NCI-H2081 treated with DMSO at 0.1 percent for 48 hours (cell line): ENCODE measurements at places on chromosomes 5 and 9.

DNA sequence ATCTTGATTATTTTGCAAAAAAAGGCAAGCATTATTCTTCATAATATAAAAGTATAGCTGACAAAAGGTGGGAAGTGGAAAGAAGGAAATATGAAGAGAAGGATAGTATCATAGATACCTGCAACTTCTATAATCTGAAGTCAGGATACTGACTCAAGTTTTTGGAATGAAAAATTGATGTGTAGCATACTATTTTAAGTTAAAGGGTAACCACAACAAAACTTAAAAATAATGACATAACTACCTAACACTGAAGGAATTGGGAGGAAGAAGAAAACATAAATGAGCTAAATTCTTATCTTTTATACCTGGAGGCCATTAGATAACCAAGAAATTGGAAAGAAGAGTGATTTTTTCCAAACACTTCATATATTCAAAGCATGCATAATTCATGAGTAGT is 51.8 kb upstream of the TLE1 start:
- DNase-seq: no peak

DNA sequence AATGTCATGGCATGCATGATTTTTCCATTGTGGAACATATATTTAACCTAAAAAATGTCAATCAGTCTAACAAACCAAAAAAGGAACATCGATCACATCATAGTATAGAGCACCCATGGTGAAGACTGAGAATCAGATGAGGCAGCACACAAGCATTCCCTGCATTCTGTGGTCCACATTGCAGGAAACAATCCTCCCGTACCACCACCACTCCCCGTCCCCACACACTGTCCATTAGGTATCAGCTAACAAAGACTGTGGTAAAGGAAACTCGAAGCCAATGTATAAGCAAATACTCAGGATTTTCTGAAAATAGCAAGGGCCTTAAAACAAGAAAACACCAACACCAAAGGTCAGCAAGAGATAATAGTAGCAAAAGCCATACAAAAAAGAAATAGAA is 1104.4 kb upstream of the SEMA6A start:
- no peak for DNase-seq

- DNase-seq: no peak
These were observed 1.2 kb downstream of the OTULINL start for GRCh38 chr5:14582797-14583137.

- DNase-seq: no peak
These were observed 48.1 kb upstream of the CLPTM1L start for GRCh38 chr5:1392801-1393565.

DNA sequence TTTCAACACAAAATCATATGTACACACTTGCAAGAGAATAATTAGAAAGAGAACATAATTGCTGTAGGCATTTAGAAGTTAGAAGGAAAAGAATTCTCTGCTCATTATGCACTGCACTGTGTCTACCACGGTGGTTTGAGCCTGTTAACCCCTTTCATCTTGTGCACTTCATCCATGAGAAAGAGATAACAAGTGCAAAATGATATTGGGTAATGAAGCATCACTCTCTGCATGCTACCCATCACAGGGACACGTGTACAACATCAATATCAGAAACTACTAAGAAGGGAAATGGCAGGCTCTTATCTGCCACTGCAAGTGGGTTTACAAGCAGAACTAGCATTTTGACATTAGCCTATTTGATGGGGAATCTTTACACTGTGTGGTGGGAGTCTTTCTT is 202.6 kb downstream of the CDH12 start:
- no peak for DNase-seq

DNA sequence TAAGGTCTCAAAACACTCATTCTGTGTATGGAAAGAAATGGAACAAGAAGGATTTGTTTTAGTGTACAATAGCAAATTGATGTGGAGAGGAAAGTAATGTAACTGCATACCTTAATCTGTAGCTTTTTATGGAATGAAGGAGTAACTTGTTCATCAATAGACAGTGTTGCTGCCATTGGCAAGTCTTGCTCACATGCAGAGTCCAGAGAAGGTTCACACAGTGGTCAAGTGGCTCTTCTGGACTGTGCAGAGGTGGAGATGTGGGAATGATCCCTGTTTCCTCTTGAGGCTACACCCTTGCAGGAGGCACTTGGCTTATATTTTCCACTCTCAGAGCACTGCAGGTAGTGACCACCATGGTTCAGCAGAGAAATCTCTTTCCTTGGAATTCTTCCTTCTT is 132.9 kb upstream of the ANKH start:
- DNase-seq: no peak

- peak; percentile 43 for DNase-seq
These were observed 717.9 kb upstream of the WWC1 start for GRCh38 chr5:167573370-167574127.
